ENCODE measurements at places on chromosomes 5 and 9. TPM values are rescaled to one million over a fixed set of nuclear protein-coding genes. Genes with fewer than 3 reads are reported as not detected.

Gene ANKRD18A
- not detected for polyA plus RNA-seq

Gene RASEF
- not detected for polyA plus RNA-seq

Gene TXNDC15
- polyA plus RNA-seq, result 14.4 TPM

Gene MARCOL
- polyA plus RNA-seq, result not detected

Gene SV2C
- not detected for polyA plus RNA-seq

Gene FCN1
- 24.2 TPM for polyA plus RNA-seq

Gene LYRM7
- polyA plus RNA-seq, result 6.7 TPM

Gene SIT1
- 0.49 TPM for polyA plus RNA-seq

Gene FUT7
- polyA plus RNA-seq, result 33.0 TPM

Gene ADAMTS13
- 0.73 TPM for polyA plus RNA-seq
